Skeletal muscle cell (primary cell): ENCODE measurements at places on chromosomes 11 and 22.

- DNase-seq: no peak
These were observed 964.8 kb downstream of the JRKL start for GRCh38 chr11:97354576-97354975.

- no peak for DNase-seq
These were observed 1.1 kb downstream of the OVOL1 start for GRCh38 chr11:65787649-65788622.

GRCh38 chr11:130122141-130122575 is 37.4 kb upstream of the ST14 start:
- DNase-seq: no peak

DNA sequence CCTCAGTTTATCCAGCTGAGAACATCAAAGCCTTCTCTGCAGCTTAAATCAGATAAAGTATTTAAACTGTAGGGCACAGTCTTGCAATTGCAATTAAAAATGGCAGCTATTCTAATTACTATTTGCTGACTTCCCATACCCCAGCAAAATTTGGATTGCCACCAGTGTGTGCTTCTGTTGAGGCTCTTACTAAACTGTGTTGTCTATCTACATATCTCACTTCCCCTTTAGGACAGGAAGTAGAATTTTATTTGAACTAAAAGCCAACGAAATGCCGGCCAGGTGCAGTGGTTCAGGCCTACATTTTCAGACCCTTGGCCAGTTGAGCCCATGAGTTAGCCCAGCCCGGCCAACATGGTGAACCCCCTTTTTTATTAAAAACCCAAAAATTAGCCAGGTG is 7.1 kb downstream of the SAA4 start:
- DNase-seq: no peak

DNA sequence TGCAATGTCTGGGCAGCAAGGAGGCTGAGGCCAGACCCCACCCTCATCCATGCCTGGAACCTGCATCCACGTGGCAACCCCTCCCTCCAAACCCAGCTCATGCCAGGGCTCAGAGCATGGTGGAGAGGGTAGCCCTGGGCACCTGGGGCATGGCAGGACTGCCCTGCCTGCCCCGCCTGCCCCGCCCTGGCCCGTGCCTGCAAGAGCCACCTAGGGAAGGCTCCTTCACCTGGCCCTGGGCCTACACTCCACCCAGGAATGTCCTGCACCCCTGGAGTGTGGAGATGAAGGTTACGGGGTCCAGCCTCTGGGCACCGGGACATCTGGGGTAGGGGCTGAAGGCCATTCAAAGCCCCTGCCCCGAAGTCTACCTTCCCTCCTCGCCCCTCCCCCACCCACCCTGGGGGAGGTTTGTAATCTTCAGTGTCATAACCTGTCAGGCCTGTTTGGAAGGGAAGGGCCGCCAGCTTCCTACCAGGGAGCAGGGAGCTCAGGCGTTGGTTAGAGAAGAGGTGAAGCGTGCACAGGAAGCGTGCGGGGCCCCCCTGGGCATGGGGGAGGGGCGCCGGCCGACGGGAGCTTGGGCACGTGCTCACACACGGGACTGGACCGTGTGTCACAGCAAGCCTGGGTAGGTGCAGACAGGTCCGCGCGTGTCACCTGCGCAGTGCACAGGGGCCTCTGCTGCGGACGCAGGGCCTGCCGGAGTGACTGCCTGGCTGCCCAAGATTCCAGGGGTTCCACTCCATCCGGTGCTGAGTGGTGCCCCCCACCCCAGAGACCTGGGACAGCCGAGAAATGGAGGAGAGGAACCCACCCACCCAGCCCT is 30.7 kb upstream of the TH start:
- DNase-seq: no peak

- no peak for DNase-seq
These were observed 57.8 kb downstream of the BRD1 start for GRCh38 chr22:49769691-49770546.
